ENCODE measurements at places on chromosomes 16 and 17.

- H3K27ac ChIP-seq, result peak overlapping the region; percentile 59
- H3K36me3 ChIP-seq, result no peaks in the 10 kb centered on the region
- H3K27me3 ChIP-seq, result no peaks in the 10 kb centered on the region
- H3K4me1 ChIP-seq, result peaks cover 55% of the 10 kb centered on the region
- H3K4me3 ChIP-seq, result peak overlapping the region; percentile 25
- no peak for DNase-seq
Observed at GRCh38 chr17:45312477-45313420, 4.1 kb downstream of the MAP3K14 start.

GRCh38 chr17:45276031-45276430 lies 14.1 kb upstream of the SPATA32 start:
- H3K36me3 ChIP-seq, result peaks cover 17% of the 10 kb centered on the region
- no peak overlapping the region for H3K4me3 ChIP-seq
- H3K27ac ChIP-seq, result no peak overlapping the region
- DNase-seq, result no peak
- no peaks in the 10 kb centered on the region for H3K27me3 ChIP-seq
- H3K4me1 ChIP-seq, result peaks cover 21% of the 10 kb centered on the region

DNA sequence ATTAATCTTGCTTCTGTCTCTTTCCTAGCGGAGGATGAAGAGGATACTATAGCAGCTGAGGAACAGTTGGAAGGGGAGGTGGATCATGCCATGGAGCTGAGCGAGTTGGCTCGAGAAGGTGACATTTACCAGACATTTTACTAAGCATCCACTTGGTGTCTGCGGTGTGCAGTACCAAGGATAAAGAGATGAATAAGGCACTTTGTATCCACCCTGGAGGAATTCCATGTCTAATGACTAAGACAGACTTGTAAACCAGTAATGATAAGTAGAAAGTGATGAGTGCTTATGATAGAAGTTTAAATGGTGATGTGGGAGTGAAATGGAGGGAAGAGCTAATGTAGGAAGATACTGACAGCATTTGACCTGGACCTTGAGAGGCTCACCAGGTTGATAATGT lies 12.0 kb downstream of the SRCAP start:
- no peak overlapping the region for H3K4me3 ChIP-seq
- no peaks in the 10 kb centered on the region for H3K27me3 ChIP-seq
- peaks cover 84% of the 10 kb centered on the region for H3K36me3 ChIP-seq
- no peak overlapping the region for H3K27ac ChIP-seq
- DNase-seq, result peak; percentile 43

- no peak overlapping the region for H3K27ac ChIP-seq
- H3K36me3 ChIP-seq, result no peaks in the 10 kb centered on the region
- no peak overlapping the region for H3K4me3 ChIP-seq
- no peak for DNase-seq
- H3K4me1 ChIP-seq, result no peaks in the 10 kb centered on the region
- H3K27me3 ChIP-seq, result no peaks in the 10 kb centered on the region
Observed at GRCh38 chr16:13992976-13993375, 73.0 kb downstream of the ERCC4 start.

GRCh38 chr16:58455750-58456149 lies 44.2 kb upstream of the NDRG4 start:
- no peak for DNase-seq
- no peak overlapping the region for H3K4me3 ChIP-seq
- H3K36me3 ChIP-seq, result no peaks in the 10 kb centered on the region
- H3K27ac ChIP-seq, result no peak overlapping the region

DNA sequence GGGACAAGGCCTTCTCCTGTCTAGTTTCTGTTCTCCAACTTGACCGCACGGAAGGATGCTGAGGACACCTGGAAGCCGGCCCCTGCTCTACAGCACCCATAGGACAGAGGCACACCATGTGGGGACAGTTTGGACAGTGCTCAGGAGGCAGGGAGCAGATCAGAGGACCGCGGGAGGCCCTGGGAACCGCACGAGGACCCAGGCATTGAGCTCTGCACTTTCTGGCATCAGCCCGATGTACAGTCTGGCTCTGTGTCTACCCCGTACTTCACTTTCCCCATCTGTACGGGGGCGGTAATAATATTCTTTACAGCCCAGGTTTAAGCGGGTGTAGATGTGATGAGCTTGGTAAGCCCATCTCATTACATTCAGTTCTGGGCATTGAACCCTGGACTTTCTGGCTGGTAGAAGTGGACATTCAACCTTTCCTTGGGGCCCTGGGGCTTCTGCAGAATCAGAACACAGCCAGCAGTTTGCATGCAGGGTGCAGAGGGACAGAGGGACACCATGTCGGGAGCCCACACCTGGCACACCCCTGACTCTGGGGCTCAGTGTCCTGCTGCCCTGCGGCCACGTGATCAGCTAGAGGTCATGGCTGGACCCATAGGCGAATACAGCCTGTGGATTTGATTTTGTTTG lies 258.7 kb downstream of the SEC14L1 start:
- no peaks in the 10 kb centered on the region for H3K27me3 ChIP-seq
- peaks cover 2% of the 10 kb centered on the region for H3K36me3 ChIP-seq
- H3K4me3 ChIP-seq, result no peak overlapping the region
- H3K4me1 ChIP-seq, result peaks cover 36% of the 10 kb centered on the region
- H3K27ac ChIP-seq, result no peak overlapping the region

DNA sequence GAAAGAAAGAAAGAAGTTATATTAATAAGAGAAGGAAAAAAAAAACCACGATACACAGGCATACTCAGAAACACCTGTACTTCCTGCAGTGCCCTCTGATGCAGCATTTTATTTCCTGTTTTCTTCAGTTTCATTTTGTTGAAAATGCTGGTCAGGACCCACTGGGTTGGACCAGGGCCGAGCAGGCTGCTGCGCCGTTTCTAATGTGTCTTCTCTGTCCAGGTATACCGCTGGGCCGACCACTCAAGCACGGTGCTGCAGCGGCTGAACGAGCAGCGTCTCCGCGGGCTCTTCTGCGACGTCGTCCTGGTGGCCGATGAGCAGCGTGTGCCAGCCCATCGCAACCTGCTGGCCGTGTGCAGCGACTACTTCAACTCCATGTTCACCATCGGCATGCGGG lies 8.3 kb downstream of the KLHL36 start:
- no peak overlapping the region for H3K27ac ChIP-seq
- no peaks in the 10 kb centered on the region for H3K4me1 ChIP-seq
- no peak for DNase-seq
- no peaks in the 10 kb centered on the region for H3K27me3 ChIP-seq
- H3K4me3 ChIP-seq, result no peak overlapping the region

- H3K4me3 ChIP-seq, result no peak overlapping the region
- H3K27ac ChIP-seq, result no peak overlapping the region
- no peak for DNase-seq
- peaks cover 20% of the 10 kb centered on the region for H3K4me1 ChIP-seq
- H3K27me3 ChIP-seq, result no peaks in the 10 kb centered on the region
Observed at GRCh38 chr16:83532634-83533033, 275.1 kb upstream of the HSBP1 start.

GRCh38 chr16:57529391-57530103 lies 6.8 kb downstream of the CCDC102A start:
- H3K27ac ChIP-seq, result no peak overlapping the region
- no peaks in the 10 kb centered on the region for H3K36me3 ChIP-seq
- no peak for DNase-seq
- H3K27me3 ChIP-seq, result no peaks in the 10 kb centered on the region
- no peak overlapping the region for H3K4me3 ChIP-seq

- H3K4me1 ChIP-seq, result no peaks in the 10 kb centered on the region
- no peak overlapping the region for H3K4me3 ChIP-seq
- no peak for DNase-seq
- H3K27me3 ChIP-seq, result no peaks in the 10 kb centered on the region
Observed at GRCh38 chr16:26453215-26453614, 613.5 kb upstream of the C16orf82 start.

- peaks cover 49% of the 10 kb centered on the region for H3K4me1 ChIP-seq
- no peaks in the 10 kb centered on the region for H3K36me3 ChIP-seq
- H3K27ac ChIP-seq, result peak overlapping the region; percentile 54
- peak; percentile 73 for DNase-seq
- H3K27me3 ChIP-seq, result no peaks in the 10 kb centered on the region
Observed at GRCh38 chr17:48241131-48241591, 133.6 kb downstream of the SNX11 start.

GRCh38 chr16:84603140-84603816 lies 14.6 kb downstream of the COTL1 start:
- H3K4me3 ChIP-seq, result peak overlapping the region; percentile 41
- no peaks in the 10 kb centered on the region for H3K27me3 ChIP-seq
- peak; percentile 97 for DNase-seq
- H3K27ac ChIP-seq, result peak overlapping the region; percentile 89
- peaks cover 56% of the 10 kb centered on the region for H3K4me1 ChIP-seq
- H3K36me3 ChIP-seq, result peaks cover 9% of the 10 kb centered on the region

DNA sequence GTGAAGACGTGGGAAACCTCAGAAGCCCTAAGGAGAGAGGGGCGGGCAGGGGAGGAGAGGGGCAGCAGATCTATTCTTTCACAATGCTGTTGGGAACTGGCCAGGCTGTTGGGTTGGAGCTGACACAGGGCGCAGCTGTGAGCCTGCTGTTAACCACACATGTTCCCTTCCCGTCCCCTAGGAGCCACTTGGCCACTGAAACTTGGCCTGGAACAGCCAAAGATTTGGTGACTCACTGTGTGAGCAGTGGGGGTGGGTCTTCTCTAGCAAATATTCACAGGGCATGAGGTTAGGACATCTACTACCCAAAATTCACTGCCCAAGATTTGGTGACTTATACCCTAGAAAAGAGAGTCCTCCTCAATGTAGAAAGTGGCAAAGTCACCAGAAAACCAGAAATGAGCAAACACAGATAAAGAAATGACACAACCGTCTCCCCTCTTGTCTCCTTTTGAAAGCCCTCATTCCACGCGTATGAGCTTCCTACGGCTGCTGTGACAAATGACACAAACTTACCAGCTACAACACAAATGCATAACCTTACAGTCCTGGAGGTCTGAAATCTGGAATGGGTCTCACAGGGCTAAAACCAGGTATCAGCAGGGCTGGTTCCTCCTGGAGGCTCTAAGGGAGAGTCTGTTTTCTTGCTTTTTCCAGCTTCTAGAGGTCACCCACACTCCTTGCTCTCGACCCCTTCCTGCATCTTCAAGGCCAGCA lies 6.3 kb downstream of the TBC1D16 start:
- DNase-seq, result peak; percentile 64
- no peak overlapping the region for H3K27ac ChIP-seq
- no peak overlapping the region for H3K4me3 ChIP-seq
- peaks cover 18% of the 10 kb centered on the region for H3K4me1 ChIP-seq
- no peaks in the 10 kb centered on the region for H3K27me3 ChIP-seq

GRCh38 chr17:47980541-47980940 lies 9.6 kb downstream of the CDK5RAP3 start:
- H3K27ac ChIP-seq, result no peak overlapping the region
- DNase-seq, result no peak
- H3K4me3 ChIP-seq, result no peak overlapping the region
- H3K4me1 ChIP-seq, result peaks cover 5% of the 10 kb centered on the region
- peaks cover 42% of the 10 kb centered on the region for H3K36me3 ChIP-seq

GRCh38 chr17:21500064-21500463 lies 123.9 kb downstream of the KCNJ12 start:
- peaks cover 7% of the 10 kb centered on the region for H3K27me3 ChIP-seq
- H3K4me3 ChIP-seq, result no peak overlapping the region
- no peaks in the 10 kb centered on the region for H3K36me3 ChIP-seq
- H3K4me1 ChIP-seq, result no peaks in the 10 kb centered on the region
- no peak overlapping the region for H3K27ac ChIP-seq

- peaks cover 7% of the 10 kb centered on the region for H3K4me1 ChIP-seq
- no peaks in the 10 kb centered on the region for H3K36me3 ChIP-seq
- no peak for DNase-seq
- no peaks in the 10 kb centered on the region for H3K27me3 ChIP-seq
Observed at GRCh38 chr17:68775969-68776368, 174.8 kb upstream of the FAM20A start.

DNA sequence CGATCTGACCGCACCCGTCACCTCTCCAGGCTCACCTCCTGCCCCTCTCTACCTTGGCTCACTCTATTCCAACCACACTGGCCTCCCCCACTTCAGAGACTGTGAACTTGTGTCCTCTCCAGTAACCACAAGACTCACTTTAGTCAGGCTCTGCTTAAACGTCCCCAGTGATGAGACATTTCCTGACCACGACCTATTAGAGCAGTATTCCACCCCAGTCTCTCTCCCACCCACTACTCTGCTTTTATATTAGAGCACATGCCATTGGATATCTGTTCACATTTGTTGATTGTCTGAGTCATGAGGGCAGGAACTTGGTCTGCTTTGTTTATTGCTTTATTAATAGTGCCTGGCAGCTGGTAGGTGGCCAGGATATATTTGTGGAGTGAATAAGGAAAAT lies 20.1 kb downstream of the COX11 start:
- peaks cover 20% of the 10 kb centered on the region for H3K4me1 ChIP-seq
- H3K27ac ChIP-seq, result no peak overlapping the region
- no peak overlapping the region for H3K4me3 ChIP-seq
- H3K36me3 ChIP-seq, result no peaks in the 10 kb centered on the region
- H3K27me3 ChIP-seq, result peaks cover 15% of the 10 kb centered on the region
- DNase-seq, result peak; percentile 99

DNA sequence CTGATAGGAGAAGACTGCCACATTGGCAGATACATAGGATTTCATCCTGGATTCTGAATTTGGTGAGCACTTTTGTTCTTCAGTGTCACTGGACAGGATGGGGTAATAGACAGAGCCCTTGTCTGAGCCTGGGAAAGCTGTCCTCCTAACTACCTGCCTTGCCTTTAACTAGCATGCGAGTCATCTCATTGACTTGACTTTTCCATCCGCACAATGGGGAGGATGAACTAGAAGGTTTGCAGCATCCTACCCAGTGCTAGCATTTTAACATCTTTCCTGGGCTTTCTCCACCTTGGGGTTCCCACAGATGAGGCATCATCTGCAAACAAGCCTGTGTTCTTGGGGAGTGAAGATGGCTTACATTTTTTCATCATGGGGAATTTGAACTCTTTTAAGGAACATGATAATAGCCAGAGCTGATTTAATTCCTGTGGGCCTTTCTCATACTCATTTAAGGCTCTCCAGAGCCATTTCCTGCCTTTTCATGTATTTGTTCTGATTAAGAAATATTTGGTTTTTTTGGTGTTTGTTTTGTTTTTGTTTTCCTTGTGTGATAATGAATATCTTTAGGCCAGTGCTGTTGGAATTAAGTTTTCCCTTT lies 139.5 kb downstream of the MSI2 start:
- peaks cover 7% of the 10 kb centered on the region for H3K4me1 ChIP-seq
- DNase-seq, result no peak
- no peaks in the 10 kb centered on the region for H3K36me3 ChIP-seq
- no peaks in the 10 kb centered on the region for H3K27me3 ChIP-seq
- H3K27ac ChIP-seq, result no peak overlapping the region
- no peak overlapping the region for H3K4me3 ChIP-seq

GRCh38 chr17:79062691-79063090 lies 11.9 kb upstream of the ENGASE start:
- no peaks in the 10 kb centered on the region for H3K4me1 ChIP-seq
- no peaks in the 10 kb centered on the region for H3K36me3 ChIP-seq
- DNase-seq, result no peak
- H3K4me3 ChIP-seq, result no peak overlapping the region
- H3K27me3 ChIP-seq, result peaks cover 3% of the 10 kb centered on the region

GRCh38 chr16:68298907-68299561 lies 11.7 kb downstream of the SLC7A6OS start:
- peak overlapping the region; percentile 5 for H3K27ac ChIP-seq
- DNase-seq, result peak; percentile 69
- peaks cover 13% of the 10 kb centered on the region for H3K4me1 ChIP-seq
- H3K4me3 ChIP-seq, result no peak overlapping the region

- peaks cover 8% of the 10 kb centered on the region for H3K36me3 ChIP-seq
- H3K27ac ChIP-seq, result peak overlapping the region; percentile 82
Observed at GRCh38 chr16:28212532-28212873, 738 bp upstream of the XPO6 start.

Measured in astrocyte (in vitro differentiated cells and primary cell).